Hippocampal formation (tissue), 2 donors: ENCODE measurements at places on chromosomes 11 and 22.

DNA sequence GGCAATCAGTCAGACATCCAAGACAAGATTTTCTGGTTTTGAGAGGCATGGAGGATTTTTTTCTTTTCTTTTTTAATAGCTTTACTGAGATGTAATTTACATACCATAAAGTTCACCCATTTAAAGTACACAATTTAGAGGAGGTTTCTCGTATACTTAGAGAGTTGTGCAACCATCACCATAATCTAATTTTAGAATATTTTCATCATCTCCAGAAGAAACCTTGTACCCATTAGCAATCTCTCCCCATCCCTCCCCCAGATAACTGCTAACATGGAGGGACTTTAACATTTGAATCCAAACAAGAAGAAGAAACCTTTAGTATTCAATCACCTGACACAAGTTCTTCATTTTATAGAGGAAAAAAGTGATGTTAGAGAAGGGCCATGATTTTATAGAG, 83.6 kb downstream of the CLPB start:
- DNase-seq, result no peak

GRCh38 chr11:82867495-82868082, 32.6 kb downstream of the PRCP start:
- DNase-seq, result peak; percentile 49

- peak; percentile 5 for DNase-seq
Measured at GRCh38 chr22:49929211-49929979, 11.0 kb downstream of the CRELD2 start.

GRCh38 chr22:42180349-42180842, 49.8 kb upstream of the CYP2D6 start:
- DNase-seq, result peak; percentile 2

DNA sequence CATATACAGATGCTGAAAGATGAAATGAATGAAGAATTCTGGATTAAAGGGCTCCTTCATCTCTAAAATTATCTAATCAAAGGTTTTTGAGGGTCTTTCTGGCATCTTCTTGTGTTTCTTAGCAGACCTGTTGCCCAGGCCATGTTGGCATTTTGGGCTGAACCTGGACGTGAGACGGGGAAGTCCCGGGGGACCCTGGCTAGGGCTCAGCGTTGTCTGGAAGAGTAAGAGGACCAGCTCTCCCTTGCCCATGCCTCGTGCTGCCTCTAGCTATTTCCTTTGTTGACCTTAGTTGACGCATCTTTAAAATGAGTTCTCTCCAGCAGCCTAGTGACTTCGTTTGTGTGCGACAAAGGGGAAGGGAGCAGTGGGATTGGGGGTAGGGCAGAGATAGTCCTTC, 152.2 kb downstream of the ST3GAL4 start:
- no peak for DNase-seq

DNA sequence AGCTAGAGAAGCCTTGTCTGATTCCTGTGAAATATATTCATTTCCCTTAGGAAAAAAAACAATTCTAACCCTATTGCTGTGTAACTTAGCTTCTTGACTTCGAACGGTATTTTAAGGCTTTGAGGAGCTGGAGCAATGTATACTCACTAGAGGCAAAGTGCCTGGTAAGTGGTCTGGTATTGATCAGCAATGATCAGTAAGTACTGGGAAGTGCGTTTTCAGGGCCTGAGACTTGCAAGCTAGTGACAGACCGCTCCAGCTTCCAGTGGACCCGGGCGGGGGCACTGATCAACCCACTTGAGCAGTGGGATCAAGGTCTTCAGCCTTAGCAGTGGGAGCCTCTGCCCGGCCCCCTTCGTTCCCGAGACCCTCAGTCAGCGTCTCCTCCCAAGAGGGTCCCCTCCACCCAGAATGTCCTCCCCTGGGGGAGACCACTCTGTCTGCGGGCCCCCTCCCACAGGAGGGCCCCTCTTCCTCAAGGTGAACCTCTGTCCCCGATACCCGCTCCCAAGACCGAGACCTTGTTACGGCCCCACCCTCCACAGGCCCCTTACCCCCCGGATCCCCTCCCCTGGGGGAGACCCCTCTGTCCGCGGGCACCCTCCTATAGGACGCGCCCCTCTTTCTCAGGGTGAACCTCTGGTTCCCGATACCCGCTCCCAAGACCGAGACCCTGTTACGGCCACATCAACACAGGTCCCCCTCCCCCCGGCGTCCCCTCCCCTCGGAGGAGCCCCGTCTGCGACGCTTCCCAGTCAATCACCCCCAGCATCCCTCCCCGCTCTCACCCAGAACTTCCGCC, 452 bp upstream of the ATXN10 start:
- no peak for DNase-seq

- DNase-seq, result no peak
Measured at GRCh38 chr22:50376085-50376651, 33.0 kb downstream of the PPP6R2 start.

- no peak for DNase-seq
Measured at GRCh38 chr11:65826984-65827735, 6.6 kb upstream of the SNX32 start.

GRCh38 chr11:65637794-65638419, at the start of gene SIPA1:
SIPA1 (plus strand) TSS chr11:65638101; CDS start chr11:65640922, 2,821 bp downstream.
- peak; percentile 59 for DNase-seq

DNA sequence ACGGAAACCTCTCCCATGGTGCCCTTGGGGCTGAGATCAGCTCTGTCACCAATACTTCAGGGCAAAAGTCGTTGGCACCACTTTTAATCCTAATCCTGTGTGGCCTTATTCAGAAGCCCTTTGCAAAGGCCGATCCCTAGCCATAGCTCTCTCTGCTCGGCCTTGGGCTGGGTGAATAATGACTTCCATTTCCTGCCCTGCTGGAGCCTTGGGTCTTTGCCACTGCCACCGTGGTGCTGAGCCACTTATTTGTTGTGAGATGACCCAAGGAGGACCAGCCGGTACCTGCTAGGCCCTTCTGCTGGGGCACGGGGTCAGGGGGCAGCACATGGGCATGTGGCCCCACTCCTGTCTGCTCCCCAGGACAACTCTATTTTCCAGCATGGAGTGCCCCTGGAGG, 188.2 kb downstream of the ST3GAL4 start:
- no peak for DNase-seq

DNA sequence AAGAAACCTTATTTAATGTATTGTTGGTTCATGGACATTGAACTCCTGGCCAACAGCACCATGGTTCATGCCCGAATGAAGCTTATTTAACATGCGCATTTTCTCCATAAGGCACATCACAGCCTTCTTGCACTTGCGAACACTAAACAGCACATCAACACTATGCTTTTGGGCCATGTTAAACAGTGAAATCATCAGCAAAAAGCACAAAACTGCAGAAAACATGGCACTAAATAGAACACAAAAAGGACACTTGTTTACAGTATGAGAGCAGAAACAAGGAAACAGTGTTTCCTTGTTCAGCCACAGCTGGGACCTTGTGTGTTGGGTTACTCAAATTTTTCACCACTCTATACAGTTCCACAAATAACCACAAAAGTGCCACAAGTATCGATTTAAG, 122.3 kb downstream of the MSANTD4 start:
- peak; percentile 9 for DNase-seq

- DNase-seq, result no peak
Measured at GRCh38 chr11:112113539-112114457, 27.1 kb downstream of the SDHD start.

DNA sequence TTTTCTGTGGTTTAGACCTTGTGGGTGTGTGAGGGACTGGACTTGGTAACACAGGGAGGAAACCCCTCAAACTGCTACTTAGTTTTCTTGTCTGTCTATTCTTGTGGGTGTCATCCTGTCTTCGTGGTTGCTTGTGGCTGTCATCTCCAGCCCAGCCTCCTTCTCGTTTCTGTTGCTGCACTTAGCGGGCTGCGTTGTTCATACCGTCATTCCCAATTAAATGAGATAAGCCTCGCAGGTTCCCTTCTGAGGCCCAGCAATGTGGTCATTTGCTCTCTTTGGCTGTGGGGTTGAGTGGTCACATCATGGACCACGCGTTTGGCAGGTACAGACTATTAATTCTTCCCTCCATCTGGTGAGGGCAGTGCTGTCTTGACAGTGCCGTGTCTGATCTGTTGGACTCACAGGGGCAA, 18.8 kb downstream of the PANX1 start:
- DNase-seq, result no peak

GRCh38 chr11:68460741-68461574, at the start of gene PPP6R3:
PPP6R3 (plus strand) TSS chr11:68460752; CDS start chr11:68537665, 76,913 bp downstream.
- DNase-seq, result no peak
